ENCODE measurements at places on chromosomes 1 and 21.
A peak's percentile ranks its signal among the peaks of the same experiment; 100 is the strongest.

DNA sequence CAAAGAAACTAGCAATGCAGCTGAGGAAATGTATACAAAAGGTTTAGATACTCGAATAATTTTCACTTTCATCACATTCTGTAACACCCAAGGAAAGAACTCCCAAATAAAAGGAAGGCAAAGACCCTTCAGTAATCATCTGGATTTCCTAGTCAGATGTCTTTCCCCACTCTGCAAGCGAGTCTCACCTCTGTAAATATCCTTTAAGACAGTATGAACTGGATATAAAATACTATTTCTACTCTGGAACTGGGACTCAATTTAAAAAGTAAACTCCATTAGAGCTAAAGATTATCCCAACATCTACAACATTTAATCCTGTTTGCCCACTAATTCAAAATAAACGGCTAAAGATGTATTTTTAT, 27.0 kb downstream of the C2CD2 start:
- DNase-seq, result no peak

GRCh38 chr1:63987628-63988024, 213.8 kb downstream of the ROR1 start:
- no peak for DNase-seq

DNA sequence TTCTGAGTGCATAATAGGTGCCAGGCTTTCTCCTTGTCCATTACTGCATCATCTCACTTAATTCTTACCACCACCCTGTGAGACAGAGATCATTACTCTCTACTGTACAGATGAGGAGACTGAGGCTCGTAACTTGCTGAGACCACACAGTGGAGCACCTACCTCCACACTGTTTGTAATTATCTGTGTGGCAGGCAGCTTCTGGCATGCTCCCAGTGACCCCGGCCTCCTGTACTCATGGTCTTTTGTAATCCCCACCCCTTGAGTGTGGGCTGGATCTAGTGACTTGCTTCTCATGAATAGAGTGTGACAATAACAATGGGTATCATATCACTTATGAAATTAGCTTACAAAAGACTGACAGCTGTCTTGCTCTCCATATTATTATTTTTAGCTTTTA, 407.3 kb downstream of the MATN1 start:
- DNase-seq, result no peak

DNA sequence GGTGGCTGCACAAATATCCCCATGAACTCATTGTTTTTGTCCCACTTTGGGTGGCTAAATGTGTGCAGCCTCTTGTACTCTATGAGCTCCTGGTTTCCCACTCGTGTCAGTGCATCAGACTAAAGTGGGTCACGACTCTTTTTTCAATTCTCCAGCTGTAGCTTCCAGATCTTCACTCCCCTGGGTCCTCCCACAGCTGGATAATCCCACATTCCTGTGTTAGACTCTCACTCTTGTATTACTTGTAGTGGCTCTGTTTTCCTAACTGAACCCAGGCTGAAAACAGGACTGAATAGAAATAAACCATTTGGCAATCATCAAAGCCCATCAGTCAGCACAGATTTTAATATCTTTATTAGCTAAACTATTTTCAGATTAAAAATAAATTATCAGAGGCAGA, 60.4 kb downstream of the UBE2U start:
- DNase-seq, result no peak

DNA sequence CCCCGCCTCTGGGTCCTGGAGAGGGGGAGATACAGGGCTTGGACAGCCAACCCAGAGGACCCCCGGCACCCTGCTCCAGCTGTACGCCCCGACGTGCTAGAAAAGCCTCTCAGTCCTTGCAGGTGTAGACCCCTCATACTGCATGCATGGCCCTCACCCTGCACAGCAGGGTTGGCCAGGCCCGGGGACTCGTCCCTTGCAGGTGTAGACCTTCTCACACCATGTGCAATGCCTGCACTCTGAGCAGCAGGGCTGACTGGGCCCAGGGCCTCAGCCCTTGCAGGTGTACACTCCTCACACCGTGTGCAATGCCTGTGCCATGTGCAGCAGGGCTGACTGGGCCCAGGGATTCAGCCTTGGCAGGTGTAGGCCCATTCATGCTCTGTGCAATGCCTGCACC, 26.8 kb downstream of the WNT9A start:
- no peak for DNase-seq

DNA sequence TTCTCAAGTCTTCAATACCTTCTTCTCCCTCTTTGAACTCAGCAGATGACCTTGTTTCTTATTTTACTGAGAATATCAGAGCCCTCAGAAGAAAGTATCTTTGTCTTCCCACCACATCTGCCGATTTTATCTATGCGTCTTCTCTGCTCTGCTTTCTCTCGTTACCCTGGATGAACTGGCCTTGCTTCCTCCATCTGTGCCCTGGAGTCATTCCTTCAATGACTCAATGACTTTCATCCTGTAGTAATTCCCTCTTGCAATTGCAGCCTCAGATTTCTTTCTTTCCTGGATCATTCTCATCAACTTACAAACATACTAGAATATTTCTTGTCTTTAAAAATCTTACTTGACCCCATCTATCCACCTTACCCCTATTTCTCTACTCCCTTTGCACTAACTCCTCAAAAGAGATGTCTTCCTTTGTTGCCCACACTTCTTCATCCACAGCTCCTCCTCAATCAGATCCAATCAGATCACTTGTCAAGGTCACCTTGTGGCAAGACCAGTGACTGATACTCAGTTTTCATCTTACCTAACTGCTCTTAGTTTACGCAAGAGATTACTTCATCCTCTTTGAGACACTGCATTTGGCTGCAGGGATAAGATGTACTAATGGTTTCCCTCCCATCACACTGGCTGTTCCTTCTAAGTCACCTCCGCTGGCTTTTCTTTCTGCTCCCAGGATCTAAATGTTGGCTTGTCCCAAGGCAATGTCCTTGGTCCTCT, 8.2 kb upstream of the TGFBR3 start:
- no peak for DNase-seq

- DNase-seq, result no peak
Observed at GRCh38 chr1:15728937-15729657, 7.0 kb upstream of the SLC25A34 start.

DNA sequence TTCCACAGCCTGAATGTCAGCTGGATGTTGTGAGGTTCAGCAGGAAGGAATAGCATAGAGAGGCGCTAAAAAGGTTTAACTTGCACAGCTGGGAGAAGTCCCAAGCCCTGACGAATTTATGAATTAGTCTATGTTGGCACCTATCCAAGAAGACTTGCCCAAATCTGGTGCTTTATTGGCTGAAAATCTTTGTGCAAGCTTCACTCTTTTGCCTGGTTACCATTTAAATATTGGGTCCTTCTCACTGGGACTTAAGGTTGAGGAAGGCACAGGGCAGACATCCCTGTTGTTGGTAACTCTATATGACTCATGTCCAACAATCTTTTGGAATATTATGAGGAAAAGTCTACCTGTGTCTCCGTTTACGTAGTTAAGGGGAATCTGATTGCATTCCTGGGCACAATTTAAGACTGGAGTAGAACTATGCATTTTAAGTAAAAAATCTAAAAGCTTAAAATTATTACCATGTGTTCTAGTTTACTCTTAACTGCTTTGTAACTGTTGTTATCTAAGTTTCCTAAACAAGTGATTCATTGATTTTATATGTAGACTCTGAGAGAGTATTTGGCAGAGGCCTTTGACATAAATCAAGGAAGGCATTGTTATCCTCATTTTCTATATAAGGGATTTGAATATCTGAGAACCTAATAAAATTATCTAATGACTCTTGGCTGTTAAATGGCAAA, 181.7 kb upstream of the DPYD start:
- DNase-seq, result no peak

DNA sequence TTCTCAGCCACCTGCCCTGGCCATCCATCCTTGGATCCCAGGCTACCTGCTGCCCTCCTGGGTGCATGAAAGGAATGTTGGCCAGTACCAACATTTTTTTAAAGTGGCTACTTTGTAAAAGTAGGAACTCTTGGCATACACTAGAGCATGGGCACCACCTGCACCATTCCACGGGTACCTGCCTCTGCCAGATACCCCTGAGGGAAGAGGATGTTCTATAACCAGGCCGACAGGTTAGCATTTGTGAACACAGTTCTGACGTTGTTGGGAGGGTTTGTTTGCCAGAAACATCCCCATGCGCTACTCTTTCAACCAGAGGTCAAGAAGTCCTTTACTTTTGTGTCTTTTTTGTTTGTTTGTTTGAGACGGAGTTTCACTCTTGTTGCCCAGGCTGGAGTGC, 43.0 kb downstream of the EVA1C start:
- no peak for DNase-seq

GRCh38 chr1:20484519-20485462, 1.2 kb downstream of the CAMK2N1 start:
- peak; percentile 77 for DNase-seq
